ENCODE measurements at places on chromosomes 6 and 20.

DNA sequence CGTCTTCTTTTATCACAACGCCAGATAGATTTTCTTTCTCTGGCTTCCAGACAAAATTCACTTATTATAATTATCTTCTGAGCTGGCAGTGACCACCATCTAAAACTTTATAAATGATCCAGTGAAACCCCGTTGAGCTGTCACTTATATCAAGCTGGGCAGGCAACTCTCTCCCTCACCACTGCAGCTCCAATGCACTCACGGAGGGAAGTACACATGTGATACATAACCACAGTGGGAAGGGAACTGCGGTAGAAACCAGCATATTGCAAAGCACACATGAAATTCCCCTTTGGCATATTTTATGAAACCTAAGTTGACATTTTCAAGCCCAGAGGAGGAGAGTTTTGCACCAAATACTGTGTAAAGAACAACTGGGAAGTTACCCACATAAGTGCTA is 536.9 kb downstream of the HACE1 start:
- DNase-seq = peak; percentile 14

DNA sequence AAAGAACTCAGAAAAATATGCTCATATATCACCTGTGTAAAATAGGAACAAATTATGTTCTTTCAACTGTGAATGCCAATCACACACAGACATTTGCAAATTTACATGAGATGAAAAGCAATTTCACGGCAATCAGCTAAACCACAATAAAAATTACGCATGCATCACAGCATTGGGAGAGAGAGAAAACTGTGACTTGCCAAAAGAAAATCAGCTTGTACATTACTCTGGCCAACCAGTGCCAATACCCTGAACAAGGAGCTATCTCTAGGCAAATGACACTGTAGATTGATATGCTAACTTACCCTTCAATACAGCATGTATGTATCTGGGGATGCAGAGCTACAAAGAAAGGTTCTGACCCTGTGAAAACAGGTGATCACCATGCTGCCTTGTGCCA is 515.6 kb downstream of the EYS start:
- DNase-seq = no peak

- DNase-seq = no peak
Observed at GRCh38 chr6:137216875-137217553, 2.2 kb downstream of the IFNGR1 start.

DNA sequence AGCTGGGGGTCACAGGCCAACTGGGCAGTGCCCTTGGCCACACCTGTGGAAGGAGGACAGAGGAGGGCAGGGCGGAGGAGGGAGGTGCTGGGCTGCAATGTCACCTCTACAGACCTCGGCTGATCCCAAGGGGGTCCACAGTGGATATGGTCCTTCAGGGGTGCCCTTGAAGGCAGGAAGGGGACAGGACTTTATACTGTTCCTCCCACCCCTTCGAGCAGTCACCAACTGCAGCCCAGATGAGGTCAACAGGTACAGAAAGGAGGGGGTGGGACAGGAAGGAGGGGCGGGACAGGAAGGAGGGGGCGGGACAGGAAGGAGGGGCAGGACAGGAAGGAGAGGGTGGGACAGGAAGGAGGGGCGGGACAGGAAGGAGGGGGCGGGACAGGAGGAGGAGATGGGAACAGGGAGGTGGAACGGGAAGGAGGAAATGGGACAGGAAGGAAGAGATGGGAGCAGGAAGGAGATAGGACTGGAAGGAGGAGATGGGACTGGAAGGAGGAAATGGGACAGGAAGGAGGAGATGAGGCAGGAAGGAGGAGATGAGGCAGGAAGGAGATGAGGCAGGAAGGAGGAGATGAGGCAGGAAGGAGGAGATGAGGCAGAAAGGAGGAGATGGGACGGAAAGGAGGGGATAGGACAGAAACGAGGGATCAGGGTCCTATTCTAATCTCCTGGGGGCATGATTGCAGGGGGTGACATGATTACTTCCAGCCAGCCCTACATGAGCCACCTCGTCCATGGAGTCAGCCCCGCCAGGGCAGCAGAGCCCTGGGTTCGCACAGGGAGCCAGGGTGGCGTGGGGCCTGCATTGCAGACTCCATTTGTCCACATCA is 19.4 kb upstream of the MRGBP start:
- DNase-seq = peak; percentile 78

DNA sequence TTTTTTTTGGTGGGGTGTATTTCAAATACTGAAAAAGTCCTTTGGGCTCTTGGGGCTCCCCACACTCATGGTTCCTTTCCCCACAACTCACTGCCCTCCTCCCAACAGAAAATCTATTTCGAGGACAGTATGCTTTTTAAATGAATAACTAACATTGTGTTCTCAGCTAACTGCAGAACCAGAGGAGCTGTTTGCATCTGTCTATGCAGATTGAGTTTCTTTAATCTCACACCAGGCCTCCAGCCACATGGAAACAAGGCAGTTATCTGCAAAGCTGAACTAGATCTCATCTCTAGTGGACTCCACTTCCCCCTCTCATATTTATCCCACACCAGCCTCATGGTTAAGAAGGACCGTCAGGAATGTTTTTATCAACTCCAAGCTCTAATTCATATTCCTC is 955.1 kb downstream of the KIF16B start:
- DNase-seq = no peak

DNA sequence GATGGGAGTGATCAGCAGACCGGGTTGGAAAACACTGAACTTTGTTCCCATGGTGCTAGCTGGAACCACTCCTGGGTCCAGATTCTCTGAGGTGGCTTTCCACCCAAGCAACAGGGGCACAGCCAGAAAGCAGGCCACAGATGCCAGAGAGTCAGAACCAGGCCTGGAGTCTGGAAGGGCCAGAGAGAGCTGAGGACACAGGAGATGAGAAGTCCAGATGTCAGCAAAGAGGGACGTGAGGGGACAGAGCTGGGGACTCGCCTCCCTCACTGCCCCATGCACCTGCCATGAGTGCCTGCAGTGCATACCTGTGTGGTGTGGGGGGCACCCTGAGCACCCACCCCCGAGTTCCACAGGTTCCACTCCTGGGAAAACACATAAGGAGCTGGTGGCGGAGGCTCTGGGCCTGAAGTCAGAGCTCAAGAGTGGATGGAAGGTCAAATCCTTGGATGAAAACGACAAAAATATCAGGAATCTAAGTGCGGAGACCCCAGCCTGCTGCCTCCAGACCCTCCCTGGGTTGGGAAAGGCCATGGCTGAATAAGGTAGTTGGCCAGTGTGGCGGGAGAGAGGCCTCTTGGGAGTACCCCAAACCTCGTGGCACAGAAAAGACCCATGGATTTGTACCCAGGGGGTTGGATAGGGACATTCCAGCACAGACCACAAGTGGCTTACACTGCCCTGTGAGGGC is 224.2 kb downstream of the SYNDIG1 start:
- DNase-seq = peak; percentile 8

DNA sequence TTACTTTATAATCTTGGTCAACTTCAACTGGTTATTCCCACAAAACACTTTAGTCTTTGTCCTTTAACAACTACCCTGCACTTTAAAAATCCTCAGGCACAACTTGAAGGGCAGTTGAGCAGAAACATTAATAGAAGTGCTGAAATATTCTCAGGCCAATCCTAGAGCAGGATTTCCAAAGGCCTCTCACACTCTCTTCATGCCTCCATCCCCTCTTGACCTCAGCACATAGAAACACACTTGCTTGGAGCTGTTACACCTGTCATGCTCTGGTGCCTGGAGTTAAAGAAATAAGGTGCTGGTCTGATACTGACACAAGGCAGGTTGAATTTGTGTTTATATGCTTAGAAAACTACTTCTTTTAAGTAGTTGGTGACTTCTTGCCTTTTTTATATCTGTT is 618.8 kb upstream of the POU3F2 start:
- DNase-seq = no peak

- DNase-seq = no peak
Observed at GRCh38 chr6:68776354-68776753, 141.3 kb downstream of the ADGRB3 start.

GRCh38 chr6:164273491-164273890 is 859.0 kb downstream of the QKI start:
- no peak for DNase-seq

DNA sequence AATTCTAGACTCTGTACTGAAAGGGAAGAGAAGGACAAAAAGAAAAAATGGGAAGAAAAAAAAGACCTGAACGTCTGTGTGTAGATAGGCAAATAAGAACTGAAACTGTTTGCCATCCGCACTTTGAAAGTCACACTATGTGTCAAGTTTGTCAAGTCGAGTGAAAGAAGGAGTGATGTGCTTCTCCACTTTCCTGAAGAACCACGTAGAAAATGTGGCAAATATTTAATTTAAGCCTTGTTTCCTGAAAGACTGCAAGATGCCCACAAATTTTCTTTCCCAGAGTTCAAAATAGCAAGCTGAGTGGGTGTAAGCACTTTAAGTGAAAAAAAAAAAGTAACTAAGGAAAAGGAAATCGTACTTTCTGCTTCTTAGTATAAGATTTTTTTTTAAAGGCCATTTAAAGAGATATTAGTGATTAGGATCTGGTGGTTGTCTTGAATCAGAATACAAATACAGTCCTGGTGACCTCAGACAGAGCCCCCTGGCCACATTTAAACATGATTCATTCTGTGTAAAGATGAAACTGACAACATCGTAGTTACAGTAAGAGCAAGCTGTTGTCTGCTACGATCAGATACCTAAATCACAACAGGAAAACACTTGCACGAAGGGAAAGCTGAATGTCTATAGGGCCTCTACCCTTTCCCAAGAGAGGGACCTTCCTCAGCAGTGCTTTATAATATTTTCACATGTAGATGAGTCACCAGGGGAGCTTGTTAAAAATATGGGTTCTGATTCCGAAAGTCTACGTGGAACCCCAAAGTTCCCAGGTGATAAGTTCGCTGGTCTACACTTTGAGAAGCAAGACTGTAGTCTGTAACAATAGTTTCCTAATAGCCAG is 102.3 kb downstream of the HIVEP2 start:
- peak; percentile 25 for DNase-seq

DNA sequence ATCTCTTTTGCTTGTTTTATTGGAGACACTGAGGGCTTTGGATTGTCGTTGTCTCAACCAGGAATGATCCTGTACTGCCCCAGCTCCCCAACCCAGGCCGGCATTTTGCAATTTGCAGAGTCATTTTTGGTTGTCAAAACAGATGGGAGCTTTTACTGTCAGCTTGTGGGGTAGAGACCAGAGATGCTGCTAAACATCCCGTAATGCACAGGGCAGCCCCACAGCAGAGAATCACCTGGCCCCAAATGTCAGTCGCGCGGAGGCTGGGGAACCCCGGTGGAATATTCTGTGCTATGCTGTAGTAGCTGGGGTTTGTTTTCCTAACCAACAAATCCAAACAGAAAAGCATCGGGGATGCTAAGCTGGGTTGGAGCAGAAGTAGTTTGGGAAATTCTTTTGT is 99.7 kb downstream of the TSHZ2 start:
- DNase-seq = no peak

DNA sequence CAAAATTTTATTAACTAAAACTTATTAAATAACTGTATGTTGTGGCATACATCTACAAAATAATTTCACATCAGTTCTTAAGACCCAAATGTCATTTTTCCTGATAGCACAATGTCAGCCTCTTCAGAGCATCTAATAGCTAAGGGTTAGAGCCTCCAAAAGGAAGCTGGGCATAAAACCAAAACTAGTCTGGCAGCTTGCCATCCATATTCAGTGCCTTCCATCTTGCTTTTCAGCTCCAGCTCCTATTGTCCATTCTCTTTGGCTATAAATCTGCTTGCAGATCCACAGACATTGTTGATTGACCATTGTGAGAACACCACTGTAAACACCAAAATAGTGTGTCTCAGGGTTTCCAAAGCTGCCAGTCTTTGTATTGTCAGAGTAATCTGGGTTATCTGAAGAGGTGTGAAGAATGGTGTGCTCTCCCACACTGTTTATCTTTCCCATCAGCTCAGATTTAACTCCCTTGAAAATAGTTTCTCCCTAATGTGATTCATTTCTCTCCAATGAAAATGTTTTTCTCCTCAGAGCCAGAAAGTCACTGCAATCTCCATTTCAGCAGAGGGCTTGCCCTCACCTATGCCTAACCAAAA is 154.8 kb upstream of the KCNQ5 start:
- DNase-seq = no peak

- DNase-seq = no peak
Observed at GRCh38 chr6:157462956-157463742, 82.2 kb downstream of the ZDHHC14 start.

DNA sequence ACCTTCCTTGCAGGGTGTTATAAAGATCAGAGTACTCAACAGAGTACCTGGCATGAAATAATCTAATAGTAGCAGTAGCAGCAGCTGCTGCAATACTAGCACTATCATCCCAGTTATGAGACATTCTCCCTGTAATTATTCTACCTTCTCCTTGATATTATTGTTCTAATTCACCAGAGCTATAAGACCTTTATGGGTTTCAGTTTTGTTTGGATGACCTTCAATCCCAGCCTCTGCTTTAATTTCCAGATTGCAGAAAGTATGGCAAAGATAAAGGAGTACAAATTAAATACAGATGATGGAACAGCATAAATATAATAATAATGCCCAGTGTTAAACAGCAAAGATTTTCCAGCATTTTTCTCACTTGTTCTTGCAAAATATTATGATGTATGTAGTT is 150.5 kb upstream of the MYLIP start:
- DNase-seq = peak; percentile 30

GRCh38 chr20:20755231-20755630 is 42.8 kb upstream of the RALGAPA2 start:
- DNase-seq = no peak

GRCh38 chr6:155093430-155093829 is 98.3 kb downstream of the TIAM2 start:
- no peak for DNase-seq

DNA sequence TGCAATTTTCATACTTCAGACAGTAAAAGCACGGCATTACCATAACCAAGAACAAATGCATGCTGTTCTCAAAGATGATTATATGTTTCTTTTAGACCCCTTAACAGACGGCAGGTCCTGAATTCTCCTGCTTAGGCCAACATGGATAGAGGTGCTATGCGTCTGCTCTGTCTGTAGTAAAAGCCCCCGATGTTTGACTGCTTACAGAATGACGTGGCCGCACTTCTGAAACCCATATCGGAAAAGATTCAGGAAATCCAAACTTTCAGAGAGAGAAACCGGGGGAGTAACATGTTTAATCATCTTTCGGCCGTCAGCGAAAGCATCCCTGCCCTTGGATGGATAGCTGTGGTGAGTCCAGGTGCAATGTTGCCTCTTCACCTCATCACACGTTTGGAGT is 93.1 kb upstream of the FAM8A1 start:
- DNase-seq = no peak

- no peak for DNase-seq
Observed at GRCh38 chr6:101517632-101518031, 124.1 kb downstream of the GRIK2 start.

DNA sequence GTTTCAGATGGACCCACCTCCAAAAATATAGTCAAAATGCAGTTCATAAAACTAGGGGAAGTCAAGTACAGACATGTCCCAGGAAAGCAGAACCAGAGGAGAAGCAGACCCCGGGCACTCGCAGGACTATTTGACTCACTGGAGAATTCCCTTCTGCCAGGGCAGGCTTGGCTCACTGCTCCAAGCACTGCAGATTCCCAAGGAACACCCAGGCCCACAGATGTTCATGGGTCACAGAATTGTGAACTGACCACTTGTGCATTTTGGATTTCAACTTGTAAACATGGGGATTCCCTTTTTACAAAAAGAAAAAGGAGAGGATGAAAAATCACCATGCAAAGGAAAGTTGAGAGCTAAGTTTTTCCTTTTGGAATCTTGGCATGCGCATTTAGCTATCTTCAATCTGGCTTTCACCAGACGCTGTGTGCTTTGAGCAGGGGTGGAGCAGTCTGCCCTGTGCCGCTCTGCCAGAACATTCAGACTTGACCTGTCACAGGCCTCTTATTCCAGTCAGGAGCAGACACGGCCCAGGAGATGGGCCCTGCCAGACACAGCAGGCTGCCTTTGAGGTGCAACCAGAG is 237.5 kb upstream of the TAB2 start:
- DNase-seq = no peak
